ENCODE measurements at places on chromosomes 12 and 14. TPM values are rescaled to one million over a fixed set of nuclear protein-coding genes. Genes with fewer than 3 reads are reported as not detected.
A peak's percentile ranks its signal among the peaks of the same experiment; 100 is the strongest.

DNA sequence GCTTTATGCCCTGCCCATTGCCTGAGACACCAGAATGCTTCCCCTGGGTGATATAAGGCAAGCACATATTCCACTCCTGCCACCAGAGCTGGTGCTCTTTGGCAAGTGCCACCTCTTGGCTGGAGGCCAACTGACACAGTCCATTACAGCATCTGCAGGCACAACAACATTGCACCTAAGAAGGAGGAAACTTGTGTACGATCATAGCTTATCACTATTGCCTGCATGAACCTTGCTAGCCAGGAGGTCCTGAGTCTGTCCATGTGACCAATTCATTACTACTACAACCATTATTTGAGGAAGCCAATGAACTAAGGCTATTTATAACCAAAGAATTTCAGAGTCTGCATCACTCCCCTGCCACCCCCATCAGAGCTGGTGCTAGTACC is 119.8 kb upstream of the SCAF11 start:
- no peak overlapping the region for H3K27ac ChIP-seq
- peaks cover 2% of the 10 kb centered on the region for H3K36me3 ChIP-seq
- no peaks in the 10 kb centered on the region for H3K27me3 ChIP-seq
- DNase-seq = no peak

The MMAB gene
- 37.7 TPM for total RNA-seq

The STAC3 gene
- 2.5 TPM for total RNA-seq

DNA sequence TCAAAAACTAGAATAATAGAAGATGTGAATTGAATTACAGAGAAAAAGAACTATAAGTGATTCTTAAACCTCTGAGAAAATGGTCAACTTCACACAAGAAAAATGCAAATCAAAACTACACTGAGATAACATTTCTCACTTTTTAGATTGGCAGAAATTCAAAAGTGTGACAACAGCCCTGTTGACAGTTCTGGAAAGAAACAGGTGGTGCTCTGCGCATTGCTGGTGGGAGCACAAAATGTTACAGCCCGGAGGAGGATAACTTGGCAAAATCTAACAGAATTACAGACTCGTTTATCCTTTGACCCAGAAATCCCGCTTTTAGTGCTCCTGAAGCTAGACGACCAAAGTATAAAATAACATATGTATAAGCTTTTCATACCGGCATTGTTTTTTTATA is 222.5 kb upstream of the CNTN1 start:
- no peaks in the 10 kb centered on the region for H3K36me3 ChIP-seq
- no peak for DNase-seq
- no peak overlapping the region for H3K27ac ChIP-seq
- H3K27me3 ChIP-seq = no peaks in the 10 kb centered on the region
- H3K4me1 ChIP-seq = no peaks in the 10 kb centered on the region

- no peaks in the 10 kb centered on the region for H3K4me1 ChIP-seq
- DNase-seq = peak; percentile 67
- peaks cover 64% of the 10 kb centered on the region for H3K27me3 ChIP-seq
- no peaks in the 10 kb centered on the region for H3K36me3 ChIP-seq
- no peak overlapping the region for H3K27ac ChIP-seq
Observed at GRCh38 chr12:114668151-114668885, 15.7 kb downstream of the TBX3 start.

GRCh38 chr12:107967170-107967569 is 161.9 kb upstream of the WSCD2 start:
- H3K36me3 ChIP-seq = no peaks in the 10 kb centered on the region
- H3K4me1 ChIP-seq = no peaks in the 10 kb centered on the region
- no peak for DNase-seq
- no peak overlapping the region for H3K27ac ChIP-seq
- H3K27me3 ChIP-seq = peaks cover 3% of the 10 kb centered on the region

- no peaks in the 10 kb centered on the region for H3K4me1 ChIP-seq
- H3K27ac ChIP-seq = no peak overlapping the region
- no peak overlapping the region for H3K4me3 ChIP-seq
- no peak for DNase-seq
Observed at GRCh38 chr12:108399514-108399913, 60.4 kb upstream of the CMKLR1 start.

The DLGAP5 gene
- total RNA-seq = 100 TPM

The KLHL28 gene
- total RNA-seq = 12.3 TPM

- H3K27me3 ChIP-seq = no peaks in the 10 kb centered on the region
- no peak for DNase-seq
- peaks cover 6% of the 10 kb centered on the region for H3K4me1 ChIP-seq
Observed at GRCh38 chr12:75260316-75260715, 50.7 kb upstream of the KCNC2 start.

- no peak overlapping the region for H3K4me3 ChIP-seq
- H3K27ac ChIP-seq = no peak overlapping the region
- H3K4me1 ChIP-seq = peaks cover 2% of the 10 kb centered on the region
- DNase-seq = no peak
- H3K36me3 ChIP-seq = peaks cover 13% of the 10 kb centered on the region
Observed at GRCh38 chr14:68619790-68620574, 172.9 kb downstream of the ZFP36L1 start.

DNA sequence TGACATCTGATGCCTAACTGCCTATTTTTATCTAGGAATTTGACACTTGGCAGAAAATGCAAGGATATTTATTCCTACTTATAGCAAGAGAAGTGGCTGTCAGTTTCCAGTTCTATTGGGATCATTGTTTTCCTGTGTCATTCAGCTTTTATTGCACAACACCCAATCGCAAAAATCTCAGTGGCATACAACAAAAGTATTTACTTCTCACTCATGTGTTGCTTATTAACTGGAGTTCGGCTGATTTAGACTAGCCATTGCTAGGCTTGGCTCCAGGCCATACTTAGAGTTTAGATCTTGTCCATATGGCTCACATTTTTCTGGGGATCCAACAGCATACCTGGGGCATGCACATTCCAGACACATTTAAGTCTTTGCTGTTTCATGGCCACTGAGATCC is 218.6 kb upstream of the SYT1 start:
- H3K27ac ChIP-seq = no peak overlapping the region
- no peaks in the 10 kb centered on the region for H3K27me3 ChIP-seq
- DNase-seq = no peak
- H3K36me3 ChIP-seq = no peaks in the 10 kb centered on the region

GRCh38 chr12:19945559-19946435 is 422.5 kb upstream of the PDE3A start:
- H3K36me3 ChIP-seq = no peaks in the 10 kb centered on the region
- no peak overlapping the region for H3K4me3 ChIP-seq
- no peak for DNase-seq
- no peak overlapping the region for H3K27ac ChIP-seq

GRCh38 chr12:28023156-28023887 is 50.8 kb upstream of the PTHLH start:
- H3K27ac ChIP-seq = no peak overlapping the region
- no peaks in the 10 kb centered on the region for H3K36me3 ChIP-seq
- H3K4me1 ChIP-seq = no peaks in the 10 kb centered on the region
- peaks cover 9% of the 10 kb centered on the region for H3K27me3 ChIP-seq
- no peak overlapping the region for H3K4me3 ChIP-seq

The SIX1 gene
- not detected for total RNA-seq

GRCh38 chr12:24948420-24948756 is 513 bp downstream of the BCAT1 start:
- H3K4me3 ChIP-seq = peak overlapping the region; percentile 74
- H3K27ac ChIP-seq = peak overlapping the region; percentile 91
- DNase-seq = peak; percentile 54
- H3K27me3 ChIP-seq = peaks cover 48% of the 10 kb centered on the region
- H3K36me3 ChIP-seq = peaks cover 17% of the 10 kb centered on the region

GRCh38 chr12:20398686-20399085 is 30.3 kb downstream of the PDE3A start:
- no peaks in the 10 kb centered on the region for H3K36me3 ChIP-seq
- no peaks in the 10 kb centered on the region for H3K4me1 ChIP-seq
- H3K27ac ChIP-seq = no peak overlapping the region
- no peak for DNase-seq

The PZP gene
- not detected for total RNA-seq

The ADAM21 gene
- total RNA-seq = 0.11 TPM

DNA sequence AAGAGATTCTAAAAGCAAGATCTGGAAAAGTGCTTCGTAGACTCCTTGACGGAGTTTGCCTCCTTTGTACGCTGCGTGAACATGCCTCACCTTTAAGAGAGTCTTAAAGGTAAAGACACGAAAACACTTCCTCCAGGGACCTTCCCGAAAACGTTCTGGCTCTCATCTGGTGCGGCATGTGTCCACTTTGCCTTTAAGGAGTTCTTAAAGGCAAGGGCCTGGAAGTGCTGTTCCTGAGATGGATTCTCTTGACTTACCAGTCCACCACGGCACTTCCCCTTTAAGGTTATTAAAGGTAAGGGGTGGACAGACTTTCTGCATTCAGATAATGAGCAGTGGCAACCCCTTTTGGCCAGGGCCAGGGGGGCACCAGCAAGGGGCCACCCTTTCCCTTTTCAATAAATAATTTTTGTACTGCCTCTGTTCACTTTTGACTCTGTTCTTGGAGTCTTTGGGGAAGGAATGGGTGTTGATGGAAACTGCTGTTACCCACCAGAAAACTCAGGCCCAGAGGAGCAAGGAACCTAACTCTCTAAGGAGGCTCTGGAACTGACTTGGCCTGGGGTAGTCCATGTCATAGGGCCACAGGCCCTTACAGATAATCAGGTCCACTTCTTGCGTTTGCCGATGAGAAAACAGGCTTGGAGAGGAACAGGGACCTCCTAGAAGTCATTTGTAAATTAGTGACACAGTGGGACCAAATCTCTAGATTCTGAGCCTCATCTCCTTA is 4.4 kb downstream of the REM2 start:
- peaks cover 2% of the 10 kb centered on the region for H3K36me3 ChIP-seq
- H3K27me3 ChIP-seq = peaks cover 2% of the 10 kb centered on the region

GRCh38 chr12:69107541-69107940 is 131.8 kb upstream of the CPSF6 start:
- no peaks in the 10 kb centered on the region for H3K4me1 ChIP-seq
- no peaks in the 10 kb centered on the region for H3K27me3 ChIP-seq
- DNase-seq = no peak
- no peak overlapping the region for H3K4me3 ChIP-seq
- H3K36me3 ChIP-seq = no peaks in the 10 kb centered on the region
- no peak overlapping the region for H3K27ac ChIP-seq

The PPP2R5C gene
- 281 TPM for total RNA-seq

- H3K36me3 ChIP-seq = peaks cover 4% of the 10 kb centered on the region
- no peaks in the 10 kb centered on the region for H3K4me1 ChIP-seq
- no peak overlapping the region for H3K27ac ChIP-seq
- H3K27me3 ChIP-seq = no peaks in the 10 kb centered on the region
- no peak for DNase-seq
- H3K4me3 ChIP-seq = no peak overlapping the region
Observed at GRCh38 chr12:92639017-92639416, 63.8 kb upstream of the PLEKHG7 start.

DNA sequence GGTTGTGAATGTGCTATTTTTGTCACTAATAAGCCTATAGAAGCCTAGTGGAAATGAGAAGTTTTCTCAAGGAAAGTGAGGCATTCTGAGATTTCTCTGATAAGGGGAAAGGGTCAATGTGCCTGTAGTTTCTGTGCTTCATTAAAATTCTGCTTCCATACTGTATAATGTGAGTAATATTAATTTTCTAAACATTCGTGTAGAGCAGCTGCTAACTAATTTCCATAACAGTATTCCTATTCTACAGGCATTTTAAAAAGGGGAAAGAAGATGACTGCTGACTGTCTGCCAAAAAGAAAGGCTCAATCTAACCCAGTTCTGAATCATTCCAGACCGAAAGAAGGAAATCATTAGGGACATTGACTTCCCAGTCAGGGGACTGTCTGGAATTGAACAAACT is 293.3 kb upstream of the TMPO start:
- no peak for DNase-seq
- no peak overlapping the region for H3K27ac ChIP-seq
- peaks cover 15% of the 10 kb centered on the region for H3K27me3 ChIP-seq
- H3K4me3 ChIP-seq = no peak overlapping the region
- no peaks in the 10 kb centered on the region for H3K4me1 ChIP-seq
- no peaks in the 10 kb centered on the region for H3K36me3 ChIP-seq

DNA sequence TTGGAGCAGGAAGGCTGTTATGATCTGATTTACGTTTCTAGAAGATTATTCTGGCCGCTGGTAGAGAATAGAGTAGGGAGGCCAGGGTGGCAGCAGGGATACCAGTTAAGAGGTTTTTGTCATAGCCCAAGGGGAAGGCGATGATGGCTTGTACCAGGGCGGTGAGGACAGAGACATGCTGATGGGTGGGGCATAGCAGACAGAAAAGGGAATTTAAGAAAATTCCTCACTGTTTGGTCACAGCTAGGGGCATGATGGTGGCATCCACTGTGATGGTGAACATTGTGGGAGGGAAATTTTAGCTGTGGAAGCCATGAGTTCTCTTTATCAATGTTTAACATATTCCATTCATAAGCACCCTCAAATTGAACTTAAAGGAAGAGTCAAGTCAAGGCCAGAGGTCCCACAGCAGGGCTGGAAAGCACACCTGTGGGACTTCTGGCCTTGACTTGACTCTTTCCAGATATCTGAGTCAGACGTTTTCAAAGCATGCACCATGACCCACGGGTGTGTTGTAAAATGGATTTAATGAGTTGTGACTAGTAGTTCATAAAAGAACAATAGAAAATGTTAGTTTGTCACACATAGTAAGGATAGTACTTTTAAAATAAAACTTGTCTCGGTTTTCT is 134.6 kb downstream of the CHST11 start:
- no peak for DNase-seq
- H3K4me3 ChIP-seq = no peak overlapping the region

DNA sequence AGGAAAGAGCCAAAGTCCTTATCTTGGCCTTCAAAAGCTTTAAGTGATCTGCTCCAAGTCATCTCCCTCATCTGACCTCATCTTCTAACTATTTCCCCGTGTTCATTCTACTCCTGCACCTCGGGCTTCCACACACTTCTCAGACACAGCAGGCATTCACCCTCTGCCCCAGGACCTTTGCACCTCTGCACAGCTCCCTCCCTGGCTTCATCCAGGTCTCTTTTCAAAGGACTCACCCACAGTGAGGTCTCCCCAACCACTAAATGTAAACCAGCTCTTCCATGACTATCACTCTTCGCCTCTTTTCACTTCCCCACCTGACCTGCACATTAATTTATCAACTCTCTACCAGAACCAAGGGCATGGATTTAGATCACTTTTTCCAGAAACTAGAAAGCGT is 161.8 kb downstream of the PIWIL1 start:
- H3K27me3 ChIP-seq = no peaks in the 10 kb centered on the region
- no peaks in the 10 kb centered on the region for H3K36me3 ChIP-seq
- DNase-seq = no peak
- H3K4me3 ChIP-seq = no peak overlapping the region

The SOAT2 gene
- 0.57 TPM for total RNA-seq

- H3K27ac ChIP-seq = no peak overlapping the region
- H3K36me3 ChIP-seq = no peaks in the 10 kb centered on the region
- no peak for DNase-seq
- no peaks in the 10 kb centered on the region for H3K27me3 ChIP-seq
Observed at GRCh38 chr12:99277591-99278379, 369.8 kb upstream of the GARIN6 start.

- peaks cover 16% of the 10 kb centered on the region for H3K36me3 ChIP-seq
- no peak overlapping the region for H3K4me3 ChIP-seq
- no peaks in the 10 kb centered on the region for H3K27me3 ChIP-seq
- peak overlapping the region; percentile 47 for H3K27ac ChIP-seq
- DNase-seq = no peak
- peaks cover 42% of the 10 kb centered on the region for H3K4me1 ChIP-seq
Observed at GRCh38 chr14:90987140-90987539, 73.3 kb downstream of the RPS6KA5 start.

The SCN8A gene
- 1.0 TPM for total RNA-seq

GRCh38 chr14:83416476-83416875 is 1882.8 kb upstream of the SEL1L start:
- DNase-seq = no peak
- H3K36me3 ChIP-seq = no peaks in the 10 kb centered on the region
- H3K4me1 ChIP-seq = no peaks in the 10 kb centered on the region
- no peak overlapping the region for H3K27ac ChIP-seq

- no peak overlapping the region for H3K27ac ChIP-seq
- no peak for DNase-seq
Observed at GRCh38 chr12:69423037-69423905, 46.9 kb upstream of the FRS2 start.

The RNFT2 gene
- 14.7 TPM for total RNA-seq

Data from activated CD4-positive, alpha-beta T cell treated with anti-CD3 and anti-CD28 coated beads for 36 hours (primary cell).